ENCODE measurements at places on chromosomes 4 and X.

- DNase-seq: no peak
Observed at GRCh38 chr4:112147697-112148096, 2.4 kb downstream of the FAM241A start.

DNA sequence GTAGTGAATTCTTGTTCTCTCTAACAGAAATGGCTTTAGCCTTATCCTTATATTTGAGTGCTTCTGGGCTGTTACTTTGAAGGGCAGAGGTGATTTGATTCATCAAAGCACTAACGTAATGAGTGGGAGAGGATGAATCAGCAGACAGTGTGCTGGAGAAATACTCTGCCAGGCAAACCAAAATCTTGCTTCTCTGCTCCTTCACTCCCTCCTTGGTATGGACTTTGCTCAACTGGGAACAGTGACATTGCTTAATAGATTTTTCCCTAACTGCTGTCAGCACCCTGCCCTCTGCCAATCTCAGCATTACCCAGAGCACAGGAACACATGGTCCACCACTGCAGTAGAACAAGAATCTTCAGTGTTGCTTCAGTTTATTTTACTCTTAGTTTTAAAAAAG lies 56.0 kb downstream of the PDLIM5 start:
- peak; percentile 50 for DNase-seq

DNA sequence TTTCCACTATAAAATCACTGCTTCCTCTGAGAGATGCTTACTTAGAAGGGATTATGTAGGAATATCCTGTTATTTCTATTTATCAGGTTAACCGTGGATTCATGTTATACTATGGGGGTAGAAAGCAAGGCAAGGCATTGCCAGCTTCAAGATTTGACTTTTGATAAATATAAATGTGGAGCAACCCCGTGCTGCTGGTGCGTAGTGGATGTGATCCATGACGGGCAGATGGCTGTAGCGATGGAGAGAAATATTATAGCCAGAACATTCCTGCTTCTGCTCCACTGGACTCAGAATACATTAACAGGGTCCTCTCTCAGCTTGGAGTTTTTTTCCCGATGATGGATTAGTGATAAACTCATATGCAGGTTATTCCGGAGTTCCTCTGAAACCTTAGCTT lies 157.6 kb downstream of the TENM3 start:
- no peak for DNase-seq

- DNase-seq: peak; percentile 41
Observed at GRCh38 chrX:123807835-123808416, 51.9 kb upstream of the XIAP start.

GRCh38 chrX:40248822-40249221 lies 151.1 kb upstream of the BCOR start:
- DNase-seq: no peak

DNA sequence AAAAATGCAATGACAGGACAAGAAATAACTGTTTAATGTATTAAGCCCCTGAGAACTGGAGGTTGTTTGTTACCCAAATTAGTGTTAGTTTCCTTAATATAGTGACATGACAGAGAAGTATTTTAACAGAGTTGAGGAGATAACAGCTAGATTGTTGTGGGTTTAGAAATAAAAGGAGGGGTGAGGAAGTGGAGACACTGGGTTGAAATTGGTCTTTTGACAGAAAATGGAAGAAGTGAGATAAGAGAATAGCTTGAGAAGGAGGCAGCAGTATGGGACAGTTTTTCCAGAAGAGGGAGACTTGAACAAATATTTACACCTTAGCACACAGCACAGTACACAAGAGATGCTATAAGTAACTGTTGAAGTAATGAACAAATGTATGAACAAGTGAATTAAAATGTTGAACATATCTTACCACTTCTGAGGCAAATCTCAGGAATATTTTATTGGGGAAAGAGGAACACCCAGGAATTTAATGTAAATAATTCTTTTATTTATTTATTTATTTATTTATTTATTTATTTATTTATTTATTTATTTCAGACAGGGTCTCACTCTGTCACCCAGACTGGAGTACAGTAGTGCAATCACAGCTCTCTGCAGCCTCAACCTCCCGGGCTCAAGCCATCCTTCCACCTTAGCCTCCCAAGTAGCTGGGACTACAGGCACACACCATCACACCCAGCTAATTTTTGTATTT lies 58.0 kb upstream of the EGFL6 start:
- DNase-seq: no peak

DNA sequence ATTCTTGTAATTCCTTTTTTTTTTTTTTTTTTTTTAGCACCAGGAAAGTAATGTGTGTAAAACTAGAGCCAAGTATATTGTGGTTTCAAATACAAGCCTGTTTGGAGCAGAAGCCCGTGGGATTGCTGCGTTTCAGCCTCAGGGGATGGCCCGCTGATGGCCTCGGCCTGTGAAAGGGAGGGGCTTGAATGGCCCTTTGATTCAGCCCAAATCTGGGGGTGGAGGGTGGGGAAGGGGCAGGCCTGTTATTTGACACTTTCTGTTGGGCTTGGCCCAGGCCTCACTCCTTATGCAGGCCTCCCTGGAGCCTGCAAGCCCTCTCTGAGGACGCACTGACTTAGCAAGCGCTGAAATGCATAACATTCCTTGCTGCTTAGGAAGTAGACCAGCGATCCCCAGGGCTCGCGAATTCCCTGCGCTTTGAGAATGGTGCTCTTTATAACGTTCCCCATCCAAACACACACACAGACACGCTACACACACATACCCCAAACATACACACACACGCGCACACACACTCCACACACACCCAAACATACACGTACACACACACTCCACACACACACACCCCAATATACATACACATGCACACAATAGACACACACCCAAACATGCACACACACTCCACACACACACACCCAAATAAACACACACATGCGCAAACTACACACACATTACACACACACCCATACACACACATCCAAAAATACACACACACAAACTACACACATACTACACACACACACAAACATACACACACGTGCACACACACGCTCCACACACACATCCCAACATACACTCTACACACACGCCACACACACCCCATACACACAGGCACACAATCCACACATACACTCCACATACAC lies 29.6 kb downstream of the TLR10 start:
- peak; percentile 98 for DNase-seq

DNA sequence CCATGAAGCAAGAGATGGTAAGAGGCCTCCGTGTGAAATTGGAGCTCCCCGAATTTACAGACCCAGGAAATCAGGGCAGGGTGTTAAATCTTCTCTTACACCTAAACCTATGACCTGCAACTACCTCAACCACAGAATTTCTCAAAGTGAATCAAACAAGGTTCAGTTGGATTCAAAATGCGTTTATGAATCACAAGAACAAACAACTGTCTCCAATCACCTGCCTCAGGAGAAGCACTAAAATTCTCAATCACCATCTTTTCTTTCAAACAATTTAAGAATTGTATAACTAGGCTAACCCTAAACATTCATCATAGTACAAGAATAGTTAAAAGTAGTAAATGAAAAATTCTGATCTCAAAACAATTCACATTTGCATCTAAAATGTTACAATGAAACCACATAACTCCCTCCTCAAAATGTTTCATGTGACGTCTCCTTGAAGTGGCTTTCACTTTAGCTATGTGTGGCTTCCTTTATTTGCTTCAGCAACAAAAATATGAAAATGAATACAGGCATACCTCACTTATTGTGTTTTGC lies 19.2 kb downstream of the PPP3CA start:
- DNase-seq: no peak

DNA sequence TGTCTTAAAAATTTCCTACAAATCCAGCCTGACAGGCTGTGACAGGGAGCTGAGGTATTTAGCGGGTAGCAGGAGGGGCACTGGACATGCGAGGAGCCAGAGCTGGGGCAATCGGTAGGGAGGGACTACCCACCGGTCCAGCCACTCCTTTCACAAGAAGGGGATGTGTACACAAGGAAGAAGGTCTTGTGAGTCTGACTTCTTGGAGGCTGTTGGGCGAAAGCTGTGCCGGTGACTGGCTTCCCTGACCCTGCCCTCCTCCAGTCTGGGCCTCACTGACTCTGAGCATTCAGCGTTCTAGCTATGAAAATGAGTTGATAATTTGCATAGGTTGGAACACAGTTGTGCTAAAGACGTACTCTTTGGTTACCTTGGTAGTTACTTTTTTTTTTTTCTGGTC lies 12.7 kb upstream of the CXCL8 start:
- no peak for DNase-seq

DNA sequence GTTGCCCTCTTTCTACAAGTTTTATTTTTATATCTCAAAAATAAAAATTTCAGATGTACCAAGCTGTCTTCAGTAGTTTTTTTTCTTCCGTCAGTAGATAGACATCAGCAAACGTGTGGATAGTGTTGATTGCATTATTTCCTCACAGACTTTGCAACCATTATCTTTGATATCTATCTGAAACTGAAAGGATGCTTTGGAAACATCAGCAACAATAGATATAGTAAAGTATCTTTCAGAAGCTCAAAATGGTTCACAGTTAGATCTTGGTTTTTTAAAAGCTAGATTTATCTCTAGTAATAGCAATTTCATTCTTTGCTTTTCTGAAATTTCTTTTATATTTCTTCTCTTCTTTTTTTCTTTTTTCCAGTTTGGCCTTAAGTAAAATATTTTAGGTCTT lies 246.9 kb upstream of the PCDH7 start:
- no peak for DNase-seq

GRCh38 chrX:11100281-11101035 lies 10.7 kb upstream of the HCCS start:
- peak; percentile 42 for DNase-seq

GRCh38 chr4:108116423-108117168 lies 52.1 kb downstream of the LEF1 start:
- no peak for DNase-seq

- no peak for DNase-seq
Observed at GRCh38 chr4:150367326-150367725, 214.6 kb upstream of the MAB21L2 start.

GRCh38 chr4:151908201-151908600 lies 147.4 kb upstream of the GATB start:
- DNase-seq: no peak
